ENCODE measurements at places on chromosomes 13 and 19. TPM values are rescaled to one million over a fixed set of nuclear protein-coding genes. Genes with fewer than 3 reads are reported as not detected.

- DNase-seq: no peak
Measured at GRCh38 chr13:46831588-46832194, 34.7 kb upstream of the ESD start.

The ELSPBP1 gene
- total RNA-seq: not detected

- DNase-seq: no peak
Measured at GRCh38 chr19:8575467-8575997, 1.7 kb downstream of the MYO1F start.

- DNase-seq: no peak
Measured at GRCh38 chr13:42229287-42229686, 42.7 kb upstream of the AKAP11 start.

Measured in spleen (tissue), 13 donors.